ENCODE measurements at places on chromosomes 16 and 17. TPM values are rescaled to one million over a fixed set of nuclear protein-coding genes. Genes with fewer than 3 reads are reported as not detected.

Gene PTGES3L
- total RNA-seq = 0.74 TPM

Gene RHBDL1
- 6.6 TPM for total RNA-seq

Gene KRTAP4-6
- total RNA-seq = not detected

Gene FBXO39
- not detected for total RNA-seq

Gene DHX58
- total RNA-seq = 9.7 TPM

Gene PCYT2
- total RNA-seq = 91.2 TPM

Gene PRSS36
- total RNA-seq = 0.23 TPM

Gene TAC4
- not detected for total RNA-seq

Gene FN3K
- total RNA-seq = 34.8 TPM

Gene DPEP3
- total RNA-seq = not detected

Gene KRTAP2-3
- total RNA-seq = not detected

Gene TBC1D3I
- total RNA-seq = 0.54 TPM

Data from Panc1 (cell line).